GM18507 (cell line): ENCODE measurements at places on chromosomes 5 and 9.

- no peak for DNase-seq
These were observed 213.7 kb downstream of the NXNL2 start for GRCh38 chr9:88748566-88749261.

DNA sequence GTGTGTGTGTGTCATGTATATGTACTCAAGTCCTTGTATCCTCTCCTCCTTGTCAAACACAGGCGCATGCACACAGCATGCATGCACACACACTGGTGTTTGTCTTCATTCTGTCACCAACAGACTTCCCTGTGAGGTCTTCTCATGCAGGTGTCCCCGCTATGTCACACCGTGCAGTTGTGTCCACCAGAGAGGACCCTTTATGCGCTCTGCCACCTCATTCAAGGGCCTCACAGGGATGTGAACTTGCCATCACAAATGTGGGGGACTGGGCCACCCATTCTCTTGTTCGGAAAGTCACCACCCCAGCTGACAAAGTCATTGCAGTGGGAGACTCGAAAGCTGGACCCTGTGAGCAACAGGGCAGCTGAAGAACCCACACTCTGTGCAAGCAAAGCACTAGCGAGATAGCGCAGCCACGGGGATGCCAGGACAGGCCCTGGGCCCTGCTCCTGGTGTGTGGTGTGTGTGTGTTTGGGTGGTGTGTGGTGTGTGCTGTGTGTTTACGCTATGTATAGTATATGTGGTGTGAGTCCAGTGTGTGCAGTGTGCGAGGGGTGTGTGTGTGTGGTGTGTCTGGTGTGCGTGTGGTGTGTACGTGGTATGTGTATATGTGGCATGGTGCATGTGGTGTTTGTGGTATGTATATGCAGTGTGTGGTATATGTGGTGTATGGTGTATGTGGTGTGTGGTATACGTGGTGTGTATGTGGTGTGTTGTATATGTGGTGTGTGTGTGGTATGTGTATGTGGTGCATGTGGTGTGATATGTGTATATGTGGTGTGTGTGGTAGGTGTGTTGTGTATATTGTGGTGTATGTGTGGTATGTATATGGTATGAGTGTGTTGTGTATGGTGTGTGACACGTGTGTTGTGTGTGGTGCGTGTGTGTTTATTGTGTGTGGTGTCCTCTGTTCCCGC is 30.9 kb upstream of the NXNL2 start:
- no peak for DNase-seq

GRCh38 chr5:157719245-157719644 is 12.0 kb upstream of the THG1L start:
- DNase-seq: no peak

DNA sequence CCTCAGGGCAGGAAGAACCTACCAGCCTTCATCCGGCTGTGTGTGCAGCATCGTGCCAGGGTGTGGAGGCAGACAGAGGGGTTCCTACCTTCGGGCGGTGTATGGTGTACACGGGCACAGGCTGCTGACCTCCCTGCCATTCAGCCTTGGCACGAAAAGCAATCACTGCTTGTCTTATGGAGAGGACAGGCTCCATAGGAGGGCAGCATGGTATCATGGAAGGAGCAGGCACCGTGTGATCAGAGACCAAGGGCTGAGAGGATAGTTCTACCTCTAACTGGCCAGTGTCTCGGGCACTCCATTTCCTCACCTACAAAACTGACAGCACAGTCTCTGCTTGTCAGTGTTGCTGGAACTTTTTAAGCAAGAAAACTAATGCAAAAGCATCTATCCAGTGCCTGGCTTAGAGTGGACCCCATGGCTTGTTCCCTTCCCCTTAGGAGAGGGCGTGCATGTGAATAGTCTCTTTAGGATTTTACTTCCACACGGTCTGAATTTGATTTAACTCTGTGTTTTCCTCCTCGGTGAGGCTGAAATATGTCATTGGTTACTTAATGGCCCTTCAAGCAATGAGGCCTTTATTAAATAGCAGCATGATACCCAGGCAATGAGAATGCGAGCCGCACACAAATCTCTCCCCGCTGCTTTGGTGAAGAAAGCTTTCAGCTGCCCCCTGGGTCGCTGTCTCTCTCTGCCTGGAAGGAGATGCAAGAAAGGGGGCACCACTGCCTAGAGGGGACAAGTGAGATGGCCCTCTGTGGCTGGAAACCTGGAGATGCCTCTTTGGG is 22.2 kb downstream of the TTLL11 start:
- DNase-seq: no peak

DNA sequence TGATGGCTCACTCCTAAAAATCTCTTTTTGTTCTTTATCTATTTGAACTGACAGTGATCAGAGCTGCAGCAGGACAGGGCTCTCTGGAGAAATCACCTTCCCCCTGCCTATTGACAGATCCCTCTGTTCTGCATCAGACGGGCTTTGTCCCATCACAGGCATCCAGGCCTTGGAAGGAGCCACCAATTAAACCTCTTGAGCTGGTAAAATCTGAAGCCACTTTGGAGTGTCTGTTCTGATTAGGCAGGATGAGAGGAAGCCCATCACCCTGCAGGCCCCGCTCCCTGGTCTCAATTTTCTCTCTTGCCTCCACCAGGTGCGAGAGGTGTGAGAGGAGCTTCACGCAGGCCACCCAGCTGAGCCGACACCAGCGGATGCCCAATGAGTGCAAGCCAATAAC is 97.7 kb downstream of the PRDM6 start:
- DNase-seq: no peak

DNA sequence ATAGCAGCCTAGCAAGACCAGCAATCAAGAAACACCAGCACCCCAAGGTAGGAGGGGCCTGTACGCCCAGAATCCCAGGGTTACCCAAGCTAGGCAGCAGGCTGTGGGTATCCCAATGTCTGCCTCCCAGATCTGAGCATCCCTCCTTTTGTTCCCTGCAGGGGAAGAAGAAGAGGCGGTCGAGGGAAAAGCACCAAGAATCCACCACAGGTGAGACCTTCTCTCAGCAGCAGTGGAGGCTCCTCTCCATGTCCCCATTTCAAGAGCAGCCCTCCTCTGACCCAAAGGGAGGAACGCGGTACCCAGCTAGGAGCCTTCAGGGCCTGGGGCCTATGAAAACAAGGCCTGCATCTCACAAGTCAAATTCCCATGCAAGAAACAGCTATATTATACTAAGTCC is 28.9 kb downstream of the TCF7 start:
- no peak for DNase-seq

- no peak for DNase-seq
These were observed 154.5 kb downstream of the NR3C1 start for GRCh38 chr5:143248822-143249579.

DNA sequence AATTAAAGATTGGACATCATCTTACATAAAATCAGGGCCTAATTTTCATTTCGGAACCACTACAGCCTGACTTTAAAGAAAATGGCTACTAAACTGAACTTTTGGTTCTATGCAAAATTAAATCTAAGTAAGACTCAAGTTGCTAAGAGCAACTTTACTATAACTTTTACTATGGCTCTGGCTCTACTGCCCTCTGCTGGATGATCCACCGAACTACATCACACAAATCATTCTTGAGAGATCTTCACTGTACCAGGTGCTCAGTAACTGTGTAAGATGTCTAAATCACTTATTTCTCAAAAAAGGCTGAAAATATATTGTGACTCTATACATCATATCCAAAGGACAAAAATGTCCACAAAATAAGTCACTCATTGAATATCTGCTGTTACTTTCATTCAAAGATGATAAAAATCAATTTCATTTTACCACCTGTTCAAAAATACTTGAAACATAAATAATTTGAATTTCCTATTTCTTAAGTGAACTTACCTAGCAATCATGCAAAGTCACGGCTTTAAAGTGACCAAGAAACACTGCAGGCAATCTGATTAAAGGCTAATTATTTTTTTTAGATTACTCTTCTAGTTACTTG is 13.5 kb downstream of the MOCS2 start:
- peak; percentile 28 for DNase-seq

DNA sequence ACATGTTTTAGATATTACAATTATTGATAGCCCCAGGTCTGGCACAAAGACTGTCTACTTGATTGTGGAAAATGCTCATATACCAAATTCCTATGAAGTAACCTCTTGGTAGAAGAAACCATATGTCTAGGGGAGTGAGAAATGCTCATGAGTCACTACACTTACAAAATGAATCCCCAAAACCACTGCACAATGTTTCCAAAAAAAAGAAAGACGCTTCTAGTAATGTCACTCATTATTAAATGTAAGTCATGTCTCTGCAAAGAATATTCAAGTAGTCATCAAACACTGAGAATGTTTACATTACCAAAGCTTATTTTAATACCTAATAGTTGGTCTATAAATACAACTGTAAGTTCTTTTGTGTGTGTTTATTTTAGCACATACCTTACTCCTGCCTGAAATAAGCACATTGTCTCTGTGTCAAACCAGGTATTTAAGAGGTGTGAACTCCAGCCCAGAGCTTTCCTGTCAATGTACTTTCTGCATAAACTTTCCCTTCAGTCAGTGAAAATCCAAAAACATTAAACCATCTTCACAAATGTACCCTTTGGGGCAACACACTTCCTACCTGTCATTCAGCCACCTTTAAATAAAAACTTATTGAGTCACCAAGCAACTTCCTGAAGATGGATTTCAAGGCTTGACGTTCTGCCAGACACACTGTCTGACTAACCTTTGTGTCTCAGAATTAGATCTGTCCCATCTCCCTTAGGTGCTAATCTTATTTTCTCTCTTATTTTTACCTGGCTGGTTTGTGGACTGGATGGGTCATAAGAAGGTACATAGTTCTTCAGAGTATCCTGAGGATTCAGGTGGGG is 194.0 kb downstream of the NFIB start:
- DNase-seq: no peak

- DNase-seq: no peak
These were observed 160.2 kb downstream of the SH3GL2 start for GRCh38 chr9:17739022-17739421.

GRCh38 chr5:148979083-148979723 is 83.7 kb downstream of the SH3TC2 start:
- no peak for DNase-seq

DNA sequence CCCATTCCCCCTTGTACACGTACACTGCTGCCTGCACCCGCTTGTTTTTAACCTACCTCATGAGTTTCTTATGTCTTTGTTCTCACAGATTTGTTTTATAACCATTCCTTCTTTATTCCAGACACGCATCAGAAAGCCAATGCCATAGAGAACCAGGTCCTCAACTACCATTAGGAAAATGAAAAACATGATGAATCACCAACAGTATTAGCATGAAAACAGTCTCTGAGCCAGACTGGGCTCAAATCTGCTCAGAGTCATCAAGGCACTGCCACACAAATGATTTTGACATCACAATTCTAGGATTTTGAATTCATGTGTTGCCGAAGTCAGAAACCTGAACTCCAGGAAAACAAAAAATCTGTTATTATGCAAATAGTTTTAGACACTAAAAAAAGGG is 394.1 kb upstream of the GRIA1 start:
- DNase-seq: no peak

DNA sequence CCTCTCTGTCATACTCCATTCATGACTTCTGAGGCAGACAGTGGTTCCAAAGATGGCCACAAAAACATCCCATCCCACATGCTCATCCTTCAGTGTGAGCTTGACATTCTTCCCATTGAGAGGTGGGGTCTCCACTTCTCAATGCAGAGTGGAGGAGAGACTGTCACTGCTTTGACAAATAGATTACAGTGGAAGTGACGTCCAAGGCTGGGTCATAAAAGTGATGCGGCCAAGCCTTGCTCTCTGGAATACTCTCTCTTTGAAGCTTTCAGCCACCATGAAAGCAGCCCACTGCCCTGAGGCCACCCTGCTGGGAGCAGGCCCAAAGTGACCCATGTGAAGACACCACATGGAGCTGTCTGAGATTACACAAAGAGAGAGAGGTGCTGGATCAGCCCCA is 59.0 kb upstream of the DNAH5 start:
- no peak for DNase-seq

GRCh38 chr9:2495221-2496005 is 126.2 kb upstream of the VLDLR start:
- no peak for DNase-seq

DNA sequence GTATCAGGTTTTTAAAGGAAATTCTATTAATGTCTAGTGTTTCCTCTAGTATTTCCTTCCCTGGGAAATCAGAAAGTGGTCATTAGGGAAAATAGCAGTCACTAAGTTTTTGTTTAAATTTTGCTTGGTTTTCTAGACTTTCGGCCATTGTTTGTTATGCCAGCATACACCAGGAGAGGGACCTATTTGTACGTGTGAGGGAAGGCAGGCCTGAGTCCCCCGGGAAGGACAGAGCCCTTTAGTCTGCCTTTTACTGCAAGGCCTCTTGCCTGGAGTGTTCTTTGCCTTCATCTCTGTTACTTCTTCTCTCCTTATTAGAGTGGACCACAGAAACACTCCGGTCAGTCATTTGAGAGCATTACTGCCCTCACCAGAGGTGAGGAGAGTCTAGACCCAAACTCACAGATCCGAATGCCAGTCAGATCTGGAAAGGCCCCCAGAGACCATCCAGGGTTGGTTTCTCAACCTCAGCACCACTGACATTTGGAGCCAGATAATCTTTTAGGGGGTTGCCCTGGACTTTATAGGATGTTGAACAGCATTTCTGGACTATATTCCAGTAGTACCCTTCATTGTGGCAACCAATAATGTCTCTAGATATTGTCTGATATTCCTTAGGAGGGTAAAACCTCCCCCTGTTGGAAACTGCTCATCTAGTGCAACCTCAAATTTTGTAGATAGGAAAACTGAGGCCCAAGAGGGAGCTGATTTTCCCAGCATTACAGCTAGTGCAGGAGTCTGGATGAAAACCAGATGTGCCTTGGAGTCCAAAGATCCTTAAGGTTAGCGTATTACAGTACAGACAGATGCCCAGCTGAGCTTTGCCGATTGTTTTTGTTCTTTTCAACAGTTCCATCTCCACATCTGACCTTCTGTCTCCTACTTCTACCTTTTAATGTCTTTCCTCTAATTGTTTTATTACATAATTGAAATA is 93.0 kb upstream of the NIPAL4 start:
- DNase-seq: no peak

DNA sequence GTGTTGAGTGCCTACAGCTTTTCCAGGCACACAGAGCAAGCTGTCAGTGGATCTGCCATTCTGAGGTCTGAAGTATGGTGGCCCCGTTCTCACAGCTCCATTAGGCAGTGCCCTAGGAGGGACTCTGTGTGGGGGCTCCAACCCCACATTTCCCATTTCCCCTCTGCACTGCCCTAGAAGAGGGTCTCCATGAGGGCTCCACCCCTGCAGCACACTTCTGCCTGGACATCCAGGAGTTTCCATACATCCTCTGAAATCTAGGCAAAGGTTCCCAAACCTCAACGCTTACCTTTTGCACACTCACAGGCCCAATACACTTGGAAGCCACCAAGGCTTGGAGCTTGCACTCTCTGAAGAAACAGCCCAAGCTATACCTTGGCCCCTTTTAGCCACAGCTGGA is 131.3 kb downstream of the DEPDC1B start:
- DNase-seq: no peak

DNA sequence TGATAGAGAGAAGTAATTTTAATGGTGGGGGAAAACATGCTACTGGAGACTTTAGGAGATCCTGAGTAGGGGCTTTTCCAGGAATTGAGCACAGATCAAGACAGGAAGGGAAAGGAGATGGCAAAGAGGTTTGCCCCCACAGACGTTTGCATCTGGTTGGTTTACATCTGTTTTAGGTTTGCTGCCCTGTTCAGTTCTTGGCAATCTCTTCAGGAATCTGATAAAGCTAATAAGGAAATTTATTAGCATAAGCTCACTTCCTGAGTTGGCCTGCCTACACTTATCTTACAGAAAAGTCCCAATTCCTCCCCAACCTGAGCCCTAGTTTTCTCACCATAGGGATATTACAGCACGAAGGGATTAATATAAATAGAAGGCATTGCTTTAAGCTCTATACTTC is 3.4 kb upstream of the CFAP95 start:
- DNase-seq: no peak
